ENCODE measurements at places on chromosomes 6 and 20.
A peak's percentile ranks its signal among the peaks of the same experiment; 100 is the strongest.

- no peak for DNase-seq
Observed at GRCh38 chr6:33848484-33848883, 44.7 kb upstream of the MLN start.

DNA sequence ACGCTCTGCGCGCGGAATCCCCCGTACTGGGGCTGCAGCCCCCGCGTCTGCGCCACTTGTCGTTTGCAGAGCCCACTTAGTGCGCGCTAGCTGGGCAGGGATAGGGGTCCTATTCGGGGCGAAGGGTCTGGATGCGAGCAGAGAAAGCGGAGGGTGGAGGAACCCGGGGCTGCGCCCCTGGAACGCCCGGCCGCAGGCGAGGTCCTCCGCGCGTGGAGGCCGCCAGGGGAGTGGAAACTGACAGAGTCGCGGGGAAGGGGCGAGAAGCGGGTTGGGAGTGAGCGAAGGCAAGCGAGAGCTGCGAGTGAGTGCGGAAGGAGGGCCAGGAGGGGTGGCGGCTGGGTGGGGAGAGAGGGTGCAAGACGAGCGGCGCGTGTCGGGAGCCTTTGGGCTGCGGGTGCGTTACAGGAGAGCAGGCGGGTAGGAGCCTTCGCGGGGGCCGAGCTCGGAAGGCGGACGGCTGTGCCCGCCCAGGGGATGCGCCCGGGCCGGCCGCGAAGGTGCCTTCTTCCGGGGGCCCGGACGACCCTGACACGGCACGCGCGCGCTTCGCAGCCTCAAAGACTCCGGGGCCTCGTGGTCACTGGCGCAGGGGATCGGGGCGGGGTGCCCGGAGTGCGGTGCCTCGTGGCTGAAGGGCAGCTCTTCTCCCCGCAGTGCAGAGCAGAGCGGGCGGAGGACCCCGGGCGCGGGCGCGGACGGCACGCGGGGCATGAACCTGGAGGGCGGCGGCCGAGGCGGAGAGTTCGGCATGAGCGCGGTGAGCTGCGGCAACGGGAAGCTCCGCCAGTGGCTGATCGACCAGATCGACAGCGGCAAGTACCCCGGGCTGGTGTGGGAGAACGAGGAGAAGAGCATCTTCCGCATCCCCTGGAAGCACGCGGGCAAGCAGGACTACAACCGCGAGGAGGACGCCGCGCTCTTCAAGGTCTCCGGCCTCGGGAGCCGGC is 1.2 kb downstream of the IRF4 start:
- no peak for DNase-seq

GRCh38 chr20:16472045-16472872 is 101.0 kb downstream of the KIF16B start:
- DNase-seq = peak; percentile 86

GRCh38 chr6:144602523-144603180 is 317.5 kb downstream of the UTRN start:
- DNase-seq = no peak

DNA sequence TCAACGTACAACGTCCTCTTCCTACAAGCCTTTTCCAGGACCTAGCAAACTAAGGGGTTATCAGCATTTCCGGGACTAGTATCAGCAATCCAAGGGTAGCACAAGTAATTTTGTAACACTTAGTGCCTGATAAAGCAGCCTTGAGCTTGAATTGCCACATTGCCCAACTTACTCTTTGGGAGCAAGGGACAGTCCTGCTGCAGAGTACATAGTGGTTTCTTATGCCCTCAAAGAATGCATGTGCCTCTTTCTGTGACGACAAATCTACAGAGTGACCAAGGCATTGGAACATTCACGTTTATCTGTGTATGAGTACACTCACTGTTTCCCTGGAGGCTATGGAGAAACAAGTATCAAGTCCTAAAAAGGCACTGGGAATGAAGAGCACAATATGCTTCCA is 3.2 kb upstream of the ID4 start:
- peak; percentile 15 for DNase-seq

DNA sequence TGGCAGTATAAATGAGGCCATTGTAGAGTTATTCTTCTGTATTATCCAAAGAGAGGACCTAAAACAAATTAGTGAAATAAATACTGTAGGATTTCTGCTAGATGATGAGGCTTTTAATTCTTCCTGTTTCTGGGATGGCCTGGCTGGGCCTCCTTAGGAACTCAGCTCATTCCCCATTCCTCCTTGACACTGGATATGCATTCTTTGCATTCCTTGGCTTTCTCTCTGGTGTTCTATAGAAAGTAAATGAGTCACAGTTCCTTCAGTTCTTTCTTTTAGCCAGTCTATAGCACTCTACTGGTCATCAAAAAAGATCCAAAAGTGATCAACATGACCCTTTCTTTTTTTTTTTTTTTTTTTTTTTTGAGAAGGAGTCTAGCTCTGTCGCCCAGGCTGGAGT is 8.6 kb downstream of the OR10C1 start:
- no peak for DNase-seq

- no peak for DNase-seq
Observed at GRCh38 chr20:20034486-20034885, 17.3 kb downstream of the NAA20 start.

- DNase-seq = no peak
Observed at GRCh38 chr20:44066645-44067606, 120.1 kb downstream of the JPH2 start.

GRCh38 chr6:90285042-90285481 is 11.6 kb downstream of the BACH2 start:
- no peak for DNase-seq

DNA sequence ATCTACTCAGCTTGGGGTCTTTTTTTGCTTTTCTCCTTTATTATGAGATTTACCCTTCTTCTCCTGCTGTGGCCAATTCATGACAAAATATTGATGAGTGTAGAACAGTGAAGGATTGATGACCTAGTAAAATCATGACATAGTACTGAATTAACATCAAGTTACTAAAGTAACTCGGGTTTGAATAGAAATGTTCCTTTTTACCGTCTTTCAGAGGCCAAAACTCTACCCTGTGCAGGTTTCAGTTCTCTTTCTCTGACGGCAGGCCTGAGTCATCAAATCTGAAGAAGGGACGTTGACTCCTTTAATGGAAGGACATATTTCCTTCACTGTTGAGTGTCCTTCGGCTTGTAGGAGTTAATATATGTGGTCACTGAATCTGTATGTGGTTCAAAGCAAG is 80.7 kb downstream of the RREB1 start:
- DNase-seq = no peak

GRCh38 chr6:7235712-7236305 is 77.2 kb downstream of the SSR1 start:
- DNase-seq = no peak

DNA sequence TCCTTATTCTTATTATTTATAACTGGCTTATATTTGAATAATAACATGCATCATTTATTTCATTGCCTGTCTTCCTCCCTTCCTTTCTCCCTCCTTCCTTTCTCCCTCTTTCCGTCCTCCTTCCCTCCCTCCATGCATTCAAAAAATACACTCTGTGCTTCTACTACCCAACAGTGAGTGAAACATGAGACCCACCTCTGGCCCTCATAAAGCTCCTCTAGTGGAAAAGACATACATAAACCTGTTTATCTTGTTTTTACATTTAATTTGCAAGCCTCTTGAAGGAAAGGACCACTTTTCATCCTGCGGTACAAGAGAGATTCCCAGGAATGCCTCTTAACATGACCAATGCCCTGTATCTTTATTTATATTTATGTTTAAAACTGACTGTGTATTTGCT is 21.8 kb upstream of the ISM1 start:
- DNase-seq = no peak

GRCh38 chr20:16327606-16328005 is 245.6 kb downstream of the KIF16B start:
- no peak for DNase-seq

DNA sequence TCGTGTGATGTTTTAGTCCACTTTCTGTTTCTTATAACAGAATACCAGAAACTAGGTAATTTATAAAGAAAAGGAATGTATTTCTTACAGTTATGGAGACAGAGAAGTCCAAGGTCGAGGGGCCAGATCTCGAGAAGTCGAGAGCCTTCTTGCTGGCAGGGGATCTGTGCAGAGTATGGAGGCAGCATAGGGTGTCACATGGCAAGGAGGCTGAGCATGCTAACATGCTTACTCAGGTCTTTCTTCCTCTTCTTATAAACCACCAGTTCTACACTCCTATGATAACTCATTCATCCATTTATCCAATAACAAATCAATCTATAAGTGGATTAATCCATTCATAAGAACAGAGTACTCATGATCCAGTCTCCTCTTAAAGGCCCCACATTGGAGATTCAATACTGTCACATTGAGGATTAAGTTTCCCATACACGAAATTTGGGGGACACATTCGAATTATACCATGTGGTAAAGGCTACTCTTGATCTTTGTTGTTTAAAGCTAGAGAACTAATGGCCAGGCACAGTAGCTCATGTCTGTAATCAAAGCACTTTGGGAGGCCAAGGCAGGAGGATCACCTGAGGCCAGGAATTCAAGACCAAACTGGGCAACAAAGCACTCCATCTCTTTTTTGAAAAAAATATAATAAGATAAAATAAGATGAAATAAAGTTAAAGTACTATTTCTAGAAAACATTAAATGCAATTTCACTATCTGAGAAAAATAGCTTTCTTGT is 2.1 kb downstream of the GOPC start:
- DNase-seq = peak; percentile 62

- no peak for DNase-seq
Observed at GRCh38 chr6:1605004-1605892, 4.5 kb upstream of the FOXC1 start.

- DNase-seq = no peak
Observed at GRCh38 chr6:156449128-156449527, 328.1 kb upstream of the ARID1B start.

- no peak for DNase-seq
Observed at GRCh38 chr20:50246367-50247195, 56.0 kb downstream of the CEBPB start.

- DNase-seq = no peak
Observed at GRCh38 chr20:15854911-15855310, 718.3 kb downstream of the KIF16B start.

- DNase-seq = no peak
Observed at GRCh38 chr20:5002077-5002413, 735 bp upstream of the SLC23A2 start.

DNA sequence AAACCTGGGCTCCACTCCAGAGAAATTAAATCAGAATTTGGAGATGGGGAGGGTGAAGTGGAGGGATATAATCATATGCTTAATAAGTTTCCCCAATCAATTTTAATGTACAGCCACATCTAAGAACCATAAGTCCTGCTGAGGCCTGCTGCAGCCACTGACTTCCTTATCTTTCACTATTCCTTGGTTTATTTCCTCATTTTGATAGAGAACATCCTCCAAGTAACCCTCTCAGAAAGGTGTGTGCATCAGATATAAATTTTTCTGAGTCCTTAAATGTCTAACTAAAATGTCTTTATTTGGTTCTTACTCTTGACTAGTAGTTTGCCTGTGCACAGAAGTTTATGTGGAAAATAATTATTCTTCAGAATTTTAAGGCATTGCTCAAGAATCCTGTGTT is 23.7 kb upstream of the SIRT5 start:
- DNase-seq = peak; percentile 84

DNA sequence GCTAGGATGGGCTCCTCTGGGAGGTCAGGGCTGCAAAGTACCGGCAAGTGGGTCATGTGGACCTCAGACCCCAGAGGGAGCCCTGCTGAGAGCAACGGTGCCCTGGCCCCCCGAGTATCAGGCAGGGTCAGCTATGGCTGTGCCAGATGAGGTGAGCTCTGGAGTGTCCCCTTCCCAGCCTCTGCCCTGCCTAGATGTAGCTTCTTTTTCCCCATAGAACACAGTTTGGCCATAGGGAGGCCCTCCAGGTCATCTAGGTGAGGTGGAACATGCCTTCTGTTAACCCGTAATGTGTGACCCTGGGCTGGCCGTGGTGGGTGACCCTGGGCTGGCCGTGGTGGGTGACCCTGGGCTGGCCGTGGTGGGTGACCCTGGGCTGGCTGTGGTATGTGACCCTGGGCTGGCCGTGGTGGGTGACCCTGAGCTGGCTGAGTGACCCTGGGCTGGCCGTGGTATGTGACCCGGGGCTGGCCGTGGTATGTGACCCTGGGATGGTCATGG is 21.2 kb upstream of the PCMTD2 start:
- no peak for DNase-seq

DNA sequence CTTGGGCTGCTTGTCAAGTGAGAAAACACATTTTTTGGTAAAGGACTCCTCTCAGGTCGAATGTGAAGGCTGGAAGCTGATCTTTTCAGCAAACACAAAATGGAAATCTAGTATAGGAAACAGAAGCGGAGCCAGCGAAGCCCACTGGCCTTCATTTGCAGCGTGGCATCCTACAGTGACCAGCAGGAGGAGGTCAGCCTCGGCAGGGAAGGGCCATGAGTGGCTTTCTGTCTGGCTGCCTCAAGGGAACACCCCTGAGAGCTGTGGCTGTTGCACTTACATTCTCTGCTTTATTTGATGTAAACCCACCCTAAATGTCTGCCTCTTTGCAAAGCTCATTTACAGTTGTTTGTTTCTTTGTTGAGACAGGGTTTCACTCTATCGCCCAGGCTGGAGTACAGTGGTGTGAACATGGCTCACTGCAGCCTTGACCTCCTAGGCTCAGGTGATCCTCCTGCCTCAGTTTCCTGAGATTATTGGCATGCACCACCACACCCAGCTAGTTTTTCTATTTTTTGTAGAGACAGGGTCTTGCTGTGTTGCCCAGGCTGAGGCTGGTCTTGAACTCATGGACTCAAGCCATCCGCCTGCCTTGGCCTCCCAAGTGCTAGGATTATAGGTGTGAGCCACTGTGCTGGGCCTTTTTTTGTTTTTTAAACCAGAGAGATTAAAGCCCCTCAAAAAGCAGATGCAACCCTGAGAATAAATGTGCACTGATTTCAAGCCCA is 322.0 kb upstream of the SOX4 start:
- DNase-seq = no peak

DNA sequence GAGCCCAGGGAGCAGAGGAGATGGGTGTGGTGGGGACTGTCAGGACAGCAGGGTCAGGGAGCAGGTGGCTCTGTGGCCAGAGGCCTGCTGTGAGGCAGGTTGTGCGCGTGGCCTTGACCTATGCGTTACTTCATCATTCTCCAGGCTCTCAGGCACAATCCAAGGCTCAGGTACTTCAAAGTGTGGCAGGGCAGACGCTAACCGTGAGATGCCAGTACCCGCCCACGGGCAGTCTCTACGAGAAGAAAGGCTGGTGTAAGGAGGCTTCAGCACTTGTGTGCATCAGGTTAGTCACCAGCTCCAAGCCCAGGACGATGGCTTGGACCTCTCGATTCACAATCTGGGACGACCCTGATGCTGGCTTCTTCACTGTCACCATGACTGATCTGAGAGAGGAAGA is 535 bp downstream of the NCR2 start:
- DNase-seq = no peak

GRCh38 chr20:11200423-11200822 is 526.6 kb upstream of the JAG1 start:
- DNase-seq = no peak

- peak; percentile 32 for DNase-seq
Observed at GRCh38 chr6:45666846-45667245, 289.1 kb upstream of the SUPT3H start.

- no peak for DNase-seq
Observed at GRCh38 chr6:19705606-19706005, 131.6 kb upstream of the ID4 start.

GRCh38 chr20:50642288-50642803 is 49.0 kb downstream of the RIPOR3 start:
- no peak for DNase-seq

GRCh38 chr6:110334423-110335180 is 23.5 kb downstream of the METTL24 start:
- DNase-seq = peak; percentile 16

Measured in OCI-M1 (cell line).